ENCODE measurements at places on chromosomes 2 and 18.

- DNase-seq = no peak
Observed at GRCh38 chr18:14026199-14026598, 106.0 kb downstream of the ZNF519 start.

GRCh38 chr2:237307474-237307873, 106.5 kb downstream of the COL6A3 start:
- no peak for DNase-seq

DNA sequence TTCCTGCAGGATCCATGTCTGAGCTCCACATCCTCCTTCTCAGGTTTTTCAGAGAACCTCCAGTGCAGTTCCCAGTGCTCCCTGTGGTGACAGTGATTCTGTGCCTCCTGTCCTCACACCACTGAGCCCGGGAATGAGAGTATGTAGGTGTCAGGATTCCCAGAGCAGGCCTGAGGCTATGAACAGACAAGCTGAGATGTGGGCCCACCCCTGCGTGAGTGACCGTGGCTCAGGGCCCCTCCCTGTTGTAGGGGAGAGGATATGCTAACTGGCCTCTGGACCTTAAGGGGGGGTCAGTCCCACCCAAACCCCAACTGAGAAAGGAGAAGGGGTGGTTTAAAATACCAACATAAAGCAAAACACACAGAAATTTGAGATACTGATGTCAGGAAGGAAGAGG, 104.8 kb upstream of the RAB12 start:
- no peak for DNase-seq

- no peak for DNase-seq
Observed at GRCh38 chr2:12579018-12579417, 137.7 kb upstream of the TRIB2 start.

- DNase-seq = no peak
Observed at GRCh38 chr2:49931241-49931640, 776.9 kb upstream of the FSHR start.

DNA sequence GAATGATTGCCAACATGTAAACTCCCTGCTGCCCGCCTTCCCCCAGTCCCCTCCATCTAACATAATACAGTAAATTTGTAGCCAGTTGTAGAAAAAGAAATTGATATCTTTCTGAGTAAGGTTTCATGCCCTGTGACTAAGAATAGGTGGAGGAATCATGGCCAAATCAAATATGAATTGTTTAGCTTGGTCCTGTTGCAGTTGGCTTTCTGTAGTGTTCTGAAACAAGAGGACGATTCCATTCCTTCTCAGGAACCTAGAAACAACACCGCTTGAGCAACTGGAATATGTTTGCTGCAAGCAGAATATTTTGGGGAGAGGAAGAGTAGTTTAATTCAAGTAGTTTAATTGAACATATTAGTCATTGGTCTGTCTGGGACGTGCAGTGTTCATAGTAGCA, 7.0 kb upstream of the DRC1 start:
- DNase-seq = no peak

DNA sequence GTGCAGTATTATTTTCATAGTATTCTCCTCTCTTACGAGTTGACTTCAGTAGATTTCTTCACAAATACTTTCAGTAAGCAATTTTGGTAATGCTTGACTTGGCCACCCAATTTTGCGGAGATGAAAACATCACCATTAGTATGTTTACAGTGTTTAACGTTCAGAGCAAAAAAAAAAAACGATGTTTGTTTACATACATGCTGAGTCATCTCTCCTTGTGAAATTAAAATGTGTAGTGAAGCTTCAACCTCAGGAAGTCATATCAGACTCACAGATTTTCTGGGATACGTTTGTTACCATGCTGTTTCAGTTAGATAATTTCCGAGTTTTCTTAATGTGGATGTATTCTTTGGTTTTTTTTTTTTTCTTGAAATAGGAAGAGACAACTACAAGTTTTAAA, 100.1 kb downstream of the CTNNA2 start:
- DNase-seq = no peak

DNA sequence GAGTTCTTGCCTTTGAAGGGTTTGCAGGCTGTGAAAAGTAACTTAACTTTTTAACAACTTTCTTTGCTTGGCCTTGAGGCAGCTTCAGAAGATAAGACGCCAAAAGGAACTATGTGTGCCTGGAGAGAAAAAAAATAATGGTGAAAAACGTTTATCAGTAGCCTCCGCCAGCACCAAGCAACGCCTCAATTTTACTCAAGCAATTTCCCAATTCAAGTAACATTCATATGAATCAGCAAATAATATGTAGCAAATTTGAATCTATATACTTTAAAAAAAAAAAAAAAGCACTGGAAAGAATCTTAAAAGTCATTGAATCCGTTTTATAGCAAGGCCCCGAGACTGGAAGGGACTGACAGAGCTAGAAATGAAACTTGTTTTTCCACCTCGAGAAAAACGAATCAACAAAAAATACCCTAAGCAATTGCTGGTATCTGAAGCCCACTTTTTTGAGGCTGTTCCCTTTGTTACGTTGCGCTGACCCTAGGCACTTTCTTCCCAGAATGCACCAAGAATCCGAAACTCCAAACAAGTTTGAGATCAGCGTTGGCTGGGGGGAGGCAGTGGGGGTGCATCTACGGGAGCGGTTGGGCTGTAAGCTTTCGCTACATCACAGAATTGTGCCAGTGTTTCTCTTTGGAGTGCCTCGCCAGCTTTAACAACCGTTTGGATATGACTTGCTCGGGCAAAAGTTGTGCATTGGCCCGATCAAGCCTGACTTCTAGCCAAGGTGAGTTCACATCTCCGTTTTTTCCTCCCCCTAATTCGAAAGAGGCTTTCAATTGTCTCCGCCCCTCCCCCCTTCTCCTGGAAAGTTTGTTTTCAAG, 2.7 kb upstream of the TGIF1 start:
- peak; percentile 7 for DNase-seq

- no peak for DNase-seq
Observed at GRCh38 chr18:59621027-59621426, 76.2 kb downstream of the CCBE1 start.

- no peak for DNase-seq
Observed at GRCh38 chr2:71756280-71756906, 303.0 kb downstream of the DYSF start.

GRCh38 chr2:9738535-9739496, 104.5 kb upstream of the TAF1B start:
- no peak for DNase-seq

DNA sequence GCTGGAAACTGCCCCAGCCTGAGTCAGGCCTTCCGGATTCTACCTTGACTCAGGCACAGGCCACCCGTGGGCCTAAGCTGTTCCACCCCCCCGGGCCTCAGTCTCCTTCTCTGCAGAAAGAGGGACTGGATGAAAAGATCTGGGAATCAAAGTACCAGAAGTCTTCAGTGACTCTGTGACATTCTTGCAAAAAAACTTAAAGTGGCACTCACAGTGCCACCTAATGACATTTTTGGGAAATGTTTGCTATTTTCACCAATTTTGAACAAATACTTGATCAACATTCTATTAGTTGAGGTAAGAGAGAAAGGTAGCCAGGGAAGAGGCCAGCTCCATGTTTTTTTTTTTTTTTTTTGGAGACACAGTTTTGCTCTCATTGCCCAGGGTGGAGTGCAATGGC, 48.3 kb upstream of the ACAA2 start:
- DNase-seq = no peak

DNA sequence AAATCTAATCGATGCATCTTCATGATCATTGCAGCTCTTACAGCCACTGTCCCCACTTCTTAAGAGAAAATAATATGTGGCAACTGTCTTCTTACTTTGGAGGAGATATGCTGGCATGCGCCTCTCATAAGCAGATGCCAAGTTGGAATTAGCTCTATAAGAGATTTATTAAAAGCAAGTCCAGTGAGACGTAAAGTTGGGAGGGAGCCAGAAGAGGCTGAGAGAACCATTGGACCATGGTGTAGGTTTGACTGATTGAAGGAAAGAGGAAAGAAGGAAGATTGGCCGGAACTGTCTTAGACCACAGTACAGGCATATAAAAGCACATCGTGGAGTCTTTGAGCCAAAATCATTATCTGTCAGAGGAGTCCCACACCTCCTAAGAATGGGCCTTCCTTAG, 265.7 kb upstream of the ZC3H15 start:
- DNase-seq = no peak

GRCh38 chr2:227774011-227774624, 28.4 kb downstream of the SCYGR8 start:
- DNase-seq = no peak

DNA sequence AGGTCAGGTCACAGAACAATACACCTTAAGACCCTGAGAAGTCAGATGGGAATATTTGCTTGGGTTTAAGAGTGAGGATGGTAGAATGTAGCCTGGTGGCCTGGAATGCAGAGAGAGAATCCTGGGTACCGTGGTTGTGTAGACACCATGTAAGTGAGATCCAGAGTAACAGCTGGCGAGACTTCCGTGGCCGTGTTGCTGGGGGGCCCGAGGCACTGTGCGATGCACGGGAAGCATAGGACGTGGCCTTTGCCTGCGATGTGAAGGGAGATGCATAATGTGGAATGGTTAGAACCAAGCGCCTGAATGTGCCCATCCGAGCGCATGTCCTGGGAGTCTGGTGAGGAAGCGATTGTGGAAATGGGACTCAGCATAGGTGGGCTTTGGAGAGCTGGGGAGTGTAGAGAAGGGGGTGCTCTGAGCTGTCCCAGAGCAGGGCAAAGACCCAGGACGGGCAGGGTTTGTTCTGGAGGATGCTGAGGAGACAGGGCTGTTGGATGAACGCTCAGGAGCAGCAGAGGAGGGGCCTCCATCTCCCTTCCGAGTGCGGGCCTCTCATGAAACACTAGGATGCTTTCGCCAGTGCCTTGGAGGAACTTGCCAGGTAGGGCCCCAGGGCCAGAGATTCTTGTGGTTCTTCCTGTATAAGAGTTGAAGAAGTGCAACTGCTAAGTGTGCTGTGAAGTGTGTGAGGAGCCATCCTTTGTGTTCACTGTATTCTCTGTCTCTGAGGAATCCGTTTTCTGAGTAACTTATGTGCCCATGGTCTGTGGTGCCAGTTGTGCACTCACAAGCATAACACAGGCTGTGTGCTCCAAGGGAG, 7.1 kb downstream of the RNF144A start:
- no peak for DNase-seq

- DNase-seq = no peak
Observed at GRCh38 chr2:219631904-219632759, 4.7 kb downstream of the SLC4A3 start.
